ENCODE measurements at places on chromosomes 16 and 17.

DNA sequence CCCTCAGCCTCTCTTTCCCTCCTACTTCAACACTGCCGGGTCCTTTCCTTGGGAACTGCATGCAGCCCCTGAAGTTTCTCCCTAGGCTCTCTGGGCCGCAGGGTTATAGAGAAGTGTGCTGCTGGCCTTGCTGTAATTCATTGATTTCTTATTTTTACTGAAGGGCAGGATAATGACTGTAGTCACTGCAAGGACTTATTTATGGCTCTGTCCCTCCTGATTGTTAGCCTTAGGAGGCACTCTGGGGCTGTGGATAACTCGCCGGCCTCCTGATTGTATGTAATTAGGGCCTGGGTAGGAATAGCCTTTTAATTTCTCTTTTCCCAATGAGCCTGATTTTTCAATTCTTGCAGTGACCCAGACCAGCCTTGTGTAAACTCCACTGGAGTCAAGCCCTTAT lies 138.3 kb upstream of the CDH13 start:
- DNase-seq = no peak

- DNase-seq = no peak
Measured at GRCh38 chr16:2490190-2491105, 15.5 kb downstream of the TBC1D24 start.

- DNase-seq = no peak
Measured at GRCh38 chr17:69450918-69451317, 36.4 kb downstream of the MAP2K6 start.

GRCh38 chr16:14409563-14409962 lies 220.5 kb downstream of the PARN start:
- DNase-seq = no peak

GRCh38 chr16:79404571-79404970 lies 196.0 kb downstream of the MAF start:
- DNase-seq = no peak

DNA sequence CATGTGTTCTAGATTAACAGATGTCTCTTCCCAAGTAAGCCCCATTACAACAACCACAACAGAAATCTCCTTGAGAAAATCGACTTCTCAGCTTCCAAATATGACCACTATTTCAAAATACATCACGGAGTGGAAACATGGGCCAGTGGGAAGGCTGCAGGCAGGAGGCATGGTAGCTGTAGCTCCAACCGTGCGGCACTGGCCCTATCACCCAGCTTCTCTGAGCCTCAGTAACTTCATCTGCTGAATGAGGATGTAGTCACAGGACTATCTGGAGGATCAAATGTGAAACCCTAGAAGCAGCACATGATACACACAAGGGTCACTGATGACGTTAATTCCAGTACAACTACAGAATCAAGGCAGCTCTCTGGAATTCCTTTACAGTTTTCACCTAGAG lies 112.2 kb downstream of the VPS53 start:
- no peak for DNase-seq

GRCh38 chr16:47956916-47957315 lies 198.9 kb downstream of the ABCC12 start:
- DNase-seq = no peak

DNA sequence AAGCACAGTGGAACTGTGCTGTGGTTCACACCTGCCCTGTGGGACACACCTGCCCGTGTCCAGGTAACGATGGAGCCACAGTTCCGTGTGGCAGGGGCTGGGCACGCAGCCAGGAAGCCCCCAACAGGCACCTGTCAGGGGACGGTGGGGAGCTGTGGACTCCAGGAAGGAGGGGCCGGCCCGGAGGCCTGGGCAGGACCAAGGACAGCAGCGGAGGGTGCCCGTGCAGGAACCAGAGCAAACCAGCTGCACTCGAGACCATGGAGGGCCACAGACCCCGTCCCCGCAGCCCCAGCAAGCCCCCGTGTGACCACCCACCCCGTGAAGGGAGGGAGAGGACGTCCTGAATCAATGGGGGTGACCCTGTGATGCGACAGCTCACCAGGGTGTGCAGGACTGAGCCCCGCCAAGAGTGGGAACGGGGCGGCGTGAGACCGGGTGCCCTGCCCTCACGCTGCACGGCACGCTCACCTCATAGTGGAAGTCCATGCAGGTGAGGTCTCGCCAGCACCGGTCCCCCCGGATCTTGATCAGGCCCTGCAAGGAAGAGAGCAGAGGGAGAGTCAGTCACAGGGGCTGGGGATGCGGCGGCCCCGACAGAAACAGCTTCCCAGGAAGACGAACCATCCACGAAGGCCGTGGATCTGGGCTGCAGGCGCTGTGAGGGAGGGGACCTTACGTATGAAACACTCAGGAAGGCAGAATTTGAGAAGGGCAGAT lies 78.1 kb downstream of the LMF1 start:
- no peak for DNase-seq

GRCh38 chr17:58382872-58383242 lies 30.9 kb upstream of the SUPT4H1 start:
- no peak for DNase-seq

DNA sequence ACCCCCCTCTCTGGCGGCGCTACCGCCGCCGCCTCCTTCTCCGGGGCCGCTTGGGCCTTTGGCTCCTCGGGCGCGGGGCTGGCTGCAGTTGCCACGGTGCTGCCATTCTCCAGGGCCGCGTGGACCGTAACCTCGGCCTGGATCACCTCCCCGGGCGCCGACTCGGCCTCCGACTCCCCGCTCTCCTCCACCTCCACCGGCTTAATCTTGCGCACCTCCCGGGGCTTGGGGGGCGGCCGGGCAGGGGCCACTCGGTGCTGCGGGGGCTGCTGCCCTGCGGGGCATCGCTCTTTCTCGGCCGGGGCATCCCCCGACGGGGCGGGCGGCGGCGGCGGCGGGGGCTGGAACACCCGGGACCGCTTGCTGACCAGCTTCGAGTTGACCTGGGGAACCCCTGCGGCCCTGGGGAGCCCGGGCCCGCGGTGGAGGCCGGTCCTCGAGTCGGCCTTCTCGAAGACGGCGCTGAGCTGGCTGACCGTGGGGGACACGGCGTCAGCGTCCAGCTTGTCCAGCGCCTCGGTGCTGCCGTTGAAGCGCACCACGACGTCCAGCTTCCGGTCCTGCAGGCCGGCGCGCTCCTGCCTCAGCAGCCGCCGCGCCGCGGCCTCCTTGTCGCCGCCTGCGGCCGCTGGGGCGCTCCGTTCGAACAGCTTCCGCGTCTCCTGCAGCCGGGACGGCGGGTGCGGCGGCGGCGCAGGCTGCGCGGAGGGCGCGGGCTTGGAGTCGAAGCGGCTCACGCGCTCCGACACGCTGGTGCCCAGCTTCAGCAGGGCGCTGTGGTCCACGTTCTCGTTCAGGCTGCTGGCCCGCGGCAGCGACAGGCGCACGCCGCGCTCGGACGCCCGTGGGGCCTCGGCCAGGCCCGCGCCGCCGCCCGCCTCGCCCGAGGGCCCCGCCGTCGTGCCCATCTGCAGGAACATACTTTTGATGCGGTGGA lies 792 bp downstream of the PPP1R9B start:
- no peak for DNase-seq

DNA sequence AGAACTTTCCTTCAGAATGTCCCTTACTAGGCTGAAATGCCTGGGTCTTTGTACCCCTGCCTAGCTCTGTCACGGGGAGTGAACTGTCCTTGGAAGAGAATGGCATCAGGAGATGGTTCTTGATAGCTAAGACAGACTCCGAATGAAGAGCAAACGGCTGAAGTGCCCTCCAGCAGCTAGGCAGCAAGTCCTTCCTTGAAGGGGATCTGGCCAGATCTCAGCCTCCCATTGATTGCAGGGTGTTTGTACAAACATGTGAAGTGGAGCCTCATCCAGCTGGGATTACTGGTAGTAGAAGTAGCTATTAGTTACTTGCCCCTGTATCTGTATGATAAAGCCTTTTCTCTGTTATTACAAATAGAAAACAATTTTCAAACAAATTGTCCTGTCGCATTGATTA lies 30.9 kb downstream of the LRRC36 start:
- DNase-seq = no peak

- no peak for DNase-seq
Measured at GRCh38 chr16:751152-752006, 9.2 kb upstream of the MSLN start.

- no peak for DNase-seq
Measured at GRCh38 chr17:50785946-50786570, 18.7 kb upstream of the ANKRD40CL start.

GRCh38 chr17:65553009-65553645 lies 8.3 kb downstream of the AXIN2 start:
- no peak for DNase-seq

DNA sequence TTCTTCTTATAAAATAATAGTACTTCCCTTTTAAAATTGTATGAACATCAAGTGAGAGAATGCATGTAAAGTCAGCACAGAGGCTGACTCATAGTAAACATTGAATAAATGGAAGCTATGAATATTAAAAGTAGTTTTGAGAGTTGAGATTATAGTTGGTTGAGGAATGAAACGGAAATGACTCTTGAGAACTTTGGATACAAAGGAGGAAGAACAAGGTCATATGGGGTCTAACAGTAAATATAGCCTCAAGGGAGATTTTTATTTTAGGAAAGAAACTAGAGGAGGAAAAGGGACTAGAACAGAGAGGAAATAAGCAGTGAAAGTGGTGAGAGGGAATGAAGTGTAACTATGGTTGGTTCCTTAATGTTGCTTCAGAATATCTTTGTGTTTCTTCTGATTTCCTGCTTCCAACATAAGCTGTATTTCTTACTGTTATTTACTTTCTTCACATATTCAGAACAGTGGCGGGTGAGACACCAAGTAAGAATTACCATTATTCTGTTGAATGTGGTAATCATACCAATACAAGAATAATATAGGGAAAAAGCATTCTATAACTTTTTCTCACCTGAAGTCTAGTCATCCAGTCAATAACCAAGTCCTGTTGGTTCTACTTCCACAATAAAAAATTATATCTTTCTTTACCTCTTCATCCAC lies 165.1 kb downstream of the CHD9 start:
- no peak for DNase-seq

DNA sequence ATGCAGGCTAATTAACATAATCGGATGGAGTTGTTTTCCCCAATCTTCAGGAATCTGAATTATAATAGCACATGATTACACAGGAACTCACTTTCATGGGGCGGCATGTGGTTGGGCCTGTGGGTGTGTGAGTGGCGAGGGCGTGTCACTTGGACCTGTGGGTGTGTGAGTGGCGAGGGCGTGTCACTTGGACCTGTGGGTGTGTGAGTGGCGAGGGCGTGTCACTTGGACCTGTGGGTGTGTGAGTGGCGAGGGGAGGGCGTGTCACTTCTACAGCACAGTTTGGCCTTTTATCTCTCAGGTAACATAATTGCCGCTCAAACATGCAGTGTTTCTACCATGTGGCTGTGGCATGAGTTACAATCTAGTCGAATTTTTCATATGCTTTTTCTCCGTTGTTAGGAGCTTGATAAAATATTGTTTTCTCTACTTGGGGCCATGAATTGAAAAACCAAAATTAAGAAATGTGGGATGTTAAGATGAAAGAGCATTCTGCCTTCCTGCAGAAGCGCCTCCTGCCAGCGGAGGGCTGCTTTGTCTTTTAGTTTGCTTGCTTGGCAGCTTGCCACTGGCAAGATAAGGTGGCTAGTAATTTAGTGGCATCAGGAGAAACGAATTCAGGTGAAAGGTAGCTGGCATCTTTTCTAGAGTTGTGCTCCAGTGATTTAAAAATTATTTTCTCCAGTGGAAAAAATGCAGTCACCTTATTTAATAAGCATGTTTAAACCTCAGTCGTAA lies 36.2 kb downstream of the USP10 start:
- DNase-seq = no peak

DNA sequence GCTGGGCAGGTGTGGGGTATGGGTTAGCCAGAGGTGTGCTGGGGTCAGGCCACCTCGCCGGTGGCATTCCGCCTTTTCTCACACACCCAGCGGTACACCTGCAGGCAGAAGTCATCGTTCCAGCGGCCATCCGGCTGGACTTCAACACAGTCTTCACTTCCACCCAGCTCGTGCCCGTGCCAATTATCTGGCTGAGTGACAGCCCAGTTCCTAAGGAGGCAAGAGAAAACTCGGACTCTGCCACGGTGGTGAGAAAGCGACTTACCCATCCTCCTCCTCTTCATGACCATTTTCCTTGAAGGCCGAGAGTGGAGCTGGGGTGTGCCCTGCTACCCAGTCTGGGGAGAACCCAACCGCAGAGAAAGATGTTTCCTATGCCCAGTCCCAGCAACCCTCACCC lies 13.1 kb downstream of the ASGR2 start:
- DNase-seq = no peak

DNA sequence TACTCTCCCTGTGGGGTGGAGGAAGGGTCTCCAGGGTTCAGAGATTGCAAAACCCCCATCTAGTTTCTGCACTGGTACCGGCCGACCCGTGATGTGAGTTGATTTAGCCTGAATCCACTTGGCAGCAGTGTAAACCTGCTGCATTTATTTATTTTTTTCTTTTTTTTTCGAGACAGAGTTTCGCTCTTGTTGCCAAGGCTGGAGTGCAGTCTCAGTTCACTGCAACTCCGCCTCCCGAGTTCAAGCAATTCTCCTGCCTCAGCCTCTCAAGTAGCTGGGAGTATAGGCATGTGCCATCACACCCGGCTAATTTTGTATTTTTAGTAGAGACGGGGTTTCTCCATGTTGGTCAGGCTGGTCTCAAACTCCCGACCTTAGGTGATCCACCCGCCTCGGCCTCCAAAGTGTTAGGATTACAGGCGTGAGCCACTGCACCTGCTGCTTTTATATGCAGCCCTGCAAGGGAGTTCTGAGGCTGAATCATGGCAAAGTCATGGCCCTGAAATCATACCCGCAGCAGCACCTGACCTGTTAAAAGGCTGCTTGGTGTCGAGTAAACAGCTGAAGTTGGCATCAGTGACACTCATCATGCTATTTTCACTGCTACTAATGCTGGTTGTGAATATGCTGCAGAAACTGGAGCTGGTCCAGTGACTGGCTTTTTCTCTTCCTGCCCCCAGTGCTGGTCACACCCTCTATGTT lies 21.4 kb downstream of the DEXI start:
- no peak for DNase-seq

DNA sequence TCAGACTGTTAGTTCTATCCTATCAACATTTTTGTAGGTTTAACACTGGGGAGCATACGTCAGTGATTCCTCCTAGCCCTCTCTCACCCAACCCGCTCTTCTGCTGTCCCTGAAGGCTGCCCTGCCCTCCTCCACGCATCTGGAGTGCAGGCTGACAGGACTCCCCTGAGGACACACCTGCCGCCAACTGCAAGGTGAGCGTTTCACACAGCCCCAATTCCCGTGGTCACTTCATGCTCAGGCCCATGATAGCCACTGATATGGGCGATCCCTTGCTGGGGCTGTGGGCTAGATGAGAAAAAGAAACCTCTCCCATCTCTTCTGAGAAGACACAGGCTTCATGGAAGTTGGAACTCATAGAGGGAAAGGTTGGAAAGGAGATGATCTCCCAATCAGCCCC lies 91.0 kb downstream of the KCNJ12 start:
- no peak for DNase-seq

DNA sequence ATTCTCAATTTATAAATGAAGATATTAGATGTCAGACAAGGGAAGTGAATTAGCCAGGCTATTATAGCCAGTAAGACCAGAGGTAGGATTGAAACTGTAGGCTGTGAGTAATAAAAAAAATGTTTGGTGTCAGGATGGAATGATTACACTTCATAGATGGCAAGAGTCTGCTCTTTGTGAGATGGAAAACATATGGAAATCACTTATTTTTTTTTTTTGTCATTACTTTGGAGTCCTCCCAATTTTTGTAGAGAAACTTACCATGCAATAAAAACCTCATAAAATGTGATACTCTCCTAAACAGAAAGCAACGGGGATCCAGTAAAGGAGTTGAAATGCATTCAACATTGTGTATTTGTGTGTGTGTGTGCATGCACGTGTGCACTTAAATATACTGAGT lies 532.7 kb upstream of the CDH8 start:
- no peak for DNase-seq

All from hypothalamus (tissue), 51 donors.